ENCODE measurements at places on chromosomes 12 and 14.
A peak's percentile ranks its signal among the peaks of the same experiment; 100 is the strongest.

DNA sequence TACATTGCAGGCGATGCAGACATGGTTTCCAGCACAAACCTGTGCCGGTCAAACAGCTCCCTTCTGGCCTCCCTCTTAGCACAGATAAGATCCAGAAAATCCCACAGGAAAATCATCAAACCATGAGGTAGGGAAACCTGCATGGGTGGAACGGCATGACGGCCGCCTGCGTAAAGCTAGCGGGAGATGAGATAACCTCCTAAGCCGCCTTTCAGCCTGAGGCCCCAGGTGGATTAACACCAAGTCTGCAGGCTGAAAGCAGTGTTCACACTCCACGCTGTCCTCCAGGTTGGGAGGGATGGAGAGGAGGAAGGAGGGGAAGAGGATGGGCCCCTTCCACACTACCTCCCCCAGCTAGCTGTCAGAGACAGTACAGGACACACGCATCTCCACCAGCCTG is 63.8 kb downstream of the TSPAN11 start:
- DNase-seq: no peak

GRCh38 chr14:57831981-57832380 is 33.9 kb downstream of the SLC35F4 start:
- DNase-seq: no peak

DNA sequence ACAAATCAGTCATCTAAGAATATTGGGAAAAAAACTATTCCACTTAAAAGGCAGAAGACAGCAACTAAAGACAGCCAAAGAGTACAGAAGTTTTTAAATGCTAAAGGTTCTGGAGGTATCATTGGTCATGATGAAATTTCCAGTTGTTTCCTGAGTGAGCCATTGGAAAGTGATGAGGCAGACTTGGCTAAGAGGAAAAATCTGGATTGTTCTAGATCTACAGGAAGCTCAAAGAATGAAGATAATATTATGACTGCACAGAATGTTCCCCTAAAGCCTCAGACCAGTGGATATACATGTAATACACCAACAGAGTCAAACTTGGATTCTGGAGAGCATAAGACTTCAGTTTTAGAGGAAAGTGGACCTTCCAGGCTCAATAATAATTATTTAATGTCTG is 22.8 kb downstream of the GALNT4 start:
- no peak for DNase-seq

DNA sequence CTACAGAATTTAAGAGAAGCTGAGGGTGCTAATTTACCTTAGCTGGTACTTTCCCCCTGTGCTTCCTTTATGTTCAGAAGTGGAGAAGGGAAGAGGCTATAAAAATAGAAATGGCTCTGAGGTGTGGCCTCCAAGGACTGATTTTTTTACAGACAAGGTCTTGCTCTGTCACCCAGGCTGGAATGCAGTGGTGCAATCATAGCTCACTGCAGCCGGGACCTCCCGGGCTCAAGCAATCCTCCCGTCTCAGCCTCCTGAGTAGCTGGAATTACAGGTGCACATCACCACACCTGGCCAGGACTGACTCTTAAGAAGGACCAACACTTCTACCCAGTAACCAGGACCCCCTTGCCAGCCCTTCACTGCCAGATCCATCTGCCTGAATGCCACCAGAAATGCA is 23.9 kb upstream of the NAP1L1 start:
- DNase-seq: no peak

- peak; percentile 71 for DNase-seq
These were observed at the start of gene ACACB for GRCh38 chr12:109115758-109116610. ACACB (plus strand) TSS chr12:109116587; CDS start chr12:109139406, 22,819 bp downstream.

GRCh38 chr14:98114122-98114895 is 1157.7 kb downstream of the BCL11B start:
- no peak for DNase-seq

DNA sequence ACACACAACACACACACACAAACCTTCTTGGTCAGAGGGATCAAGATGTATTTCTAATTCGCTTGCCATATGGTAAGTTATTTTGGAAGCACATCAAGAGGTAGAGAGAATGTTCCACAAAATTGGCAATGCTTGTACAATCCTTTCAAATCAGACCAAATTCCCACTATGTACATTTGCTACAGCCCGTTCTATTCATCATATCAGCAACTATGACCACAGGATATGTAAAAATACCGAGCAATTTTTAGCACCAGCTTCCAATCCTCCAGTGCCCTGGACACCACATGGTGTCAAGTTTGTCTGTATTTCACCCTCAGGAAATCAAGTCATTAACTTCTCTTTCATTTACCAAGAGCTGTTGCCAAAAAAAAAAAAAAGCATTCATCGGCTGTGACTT is 21.2 kb downstream of the TBX5 start:
- no peak for DNase-seq

- DNase-seq: no peak
These were observed 29.1 kb downstream of the GABARAPL1 start for GRCh38 chr12:10241727-10242126.

- DNase-seq: no peak
These were observed 466.2 kb upstream of the FOXG1 start for GRCh38 chr14:28300356-28300755.

- DNase-seq: no peak
These were observed 54.9 kb upstream of the USP15 start for GRCh38 chr12:62205346-62205745.

DNA sequence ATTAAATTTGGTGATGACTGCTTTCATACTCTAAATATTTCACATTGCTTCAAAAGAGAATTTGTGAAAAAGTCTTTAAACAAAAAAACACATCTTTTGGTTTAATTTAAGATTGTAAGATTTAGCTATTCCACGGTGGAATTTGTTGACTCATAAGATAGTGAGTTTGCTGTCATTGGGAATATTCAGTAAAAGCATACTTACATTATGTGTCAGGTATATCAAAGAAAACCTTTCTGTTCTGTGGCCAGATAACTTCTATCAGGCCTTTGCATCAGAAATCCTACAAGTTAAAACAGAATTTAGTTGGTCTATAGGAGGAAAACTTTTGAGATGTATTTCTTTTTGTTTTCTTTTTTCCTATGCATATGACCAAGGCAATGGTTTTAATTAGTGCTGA is 148.8 kb upstream of the E2F7 start:
- no peak for DNase-seq

DNA sequence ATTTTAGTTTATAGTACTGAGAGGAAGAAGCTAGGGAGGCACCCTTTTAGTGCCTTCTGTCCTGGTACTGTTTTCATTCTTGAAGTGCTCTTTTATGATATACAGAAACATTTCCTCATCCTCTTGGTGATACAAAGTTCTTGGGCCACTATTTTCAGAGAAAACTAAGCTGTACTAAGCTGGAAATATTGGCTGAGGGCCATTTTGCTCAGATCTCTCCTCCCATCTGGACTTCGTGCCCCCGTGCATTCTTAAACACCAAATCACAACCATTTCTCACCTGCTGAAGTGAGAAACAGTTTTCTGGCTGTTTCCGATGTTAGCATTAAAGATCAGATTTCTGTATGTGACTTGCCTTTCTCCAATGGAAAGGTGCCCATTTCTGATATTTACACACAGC is 158.9 kb downstream of the FBXL14 start:
- no peak for DNase-seq

- DNase-seq: no peak
These were observed 337.0 kb downstream of the IPO8 start for GRCh38 chr12:30358671-30359070.

GRCh38 chr12:128307791-128308190 is 40.8 kb downstream of the TMEM132C start:
- DNase-seq: no peak

- DNase-seq: no peak
These were observed 13.0 kb downstream of the FBXO33 start for GRCh38 chr14:39419272-39419671.

- no peak for DNase-seq
These were observed 9.1 kb upstream of the TDG start for GRCh38 chr12:103956509-103957027.

DNA sequence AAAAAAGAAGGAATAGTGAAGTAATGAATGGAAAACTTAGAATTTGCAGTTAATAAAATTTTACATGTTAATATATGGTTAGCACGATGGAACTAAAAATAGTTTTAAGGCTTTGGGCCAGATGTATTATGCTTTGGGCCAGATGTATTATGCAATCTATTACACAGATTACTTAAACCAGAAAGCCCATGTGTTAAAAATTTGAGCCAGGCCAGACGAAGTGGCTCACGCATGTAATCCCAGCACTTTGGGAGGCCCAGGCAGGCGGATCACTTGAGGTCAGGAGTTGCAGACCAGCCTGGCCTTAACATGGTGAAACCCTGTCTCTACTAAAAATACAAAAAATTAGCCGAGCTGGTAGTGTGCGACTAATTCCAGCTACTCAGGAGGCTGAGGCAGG is 17.2 kb downstream of the IFT81 start:
- DNase-seq: peak; percentile 86

DNA sequence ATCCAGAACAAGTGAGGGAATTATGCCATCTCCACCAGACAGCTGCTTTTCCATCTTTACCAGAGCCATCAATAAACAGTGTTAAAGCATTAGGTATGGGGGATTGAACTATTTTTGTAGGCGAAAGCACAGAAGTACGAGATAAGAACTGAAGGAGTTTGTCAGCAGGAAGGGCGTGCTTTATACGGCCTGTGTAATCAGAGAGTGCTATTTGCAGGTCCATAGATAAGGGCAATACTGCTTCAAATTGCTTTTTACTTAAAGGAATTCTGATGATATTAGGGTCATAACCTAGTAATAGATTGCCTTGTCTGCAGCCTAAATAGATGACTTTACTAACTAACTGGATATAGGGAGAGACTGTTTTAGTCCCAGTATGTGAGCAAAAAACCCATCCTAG is 20.3 kb upstream of the CLEC4E start:
- no peak for DNase-seq

DNA sequence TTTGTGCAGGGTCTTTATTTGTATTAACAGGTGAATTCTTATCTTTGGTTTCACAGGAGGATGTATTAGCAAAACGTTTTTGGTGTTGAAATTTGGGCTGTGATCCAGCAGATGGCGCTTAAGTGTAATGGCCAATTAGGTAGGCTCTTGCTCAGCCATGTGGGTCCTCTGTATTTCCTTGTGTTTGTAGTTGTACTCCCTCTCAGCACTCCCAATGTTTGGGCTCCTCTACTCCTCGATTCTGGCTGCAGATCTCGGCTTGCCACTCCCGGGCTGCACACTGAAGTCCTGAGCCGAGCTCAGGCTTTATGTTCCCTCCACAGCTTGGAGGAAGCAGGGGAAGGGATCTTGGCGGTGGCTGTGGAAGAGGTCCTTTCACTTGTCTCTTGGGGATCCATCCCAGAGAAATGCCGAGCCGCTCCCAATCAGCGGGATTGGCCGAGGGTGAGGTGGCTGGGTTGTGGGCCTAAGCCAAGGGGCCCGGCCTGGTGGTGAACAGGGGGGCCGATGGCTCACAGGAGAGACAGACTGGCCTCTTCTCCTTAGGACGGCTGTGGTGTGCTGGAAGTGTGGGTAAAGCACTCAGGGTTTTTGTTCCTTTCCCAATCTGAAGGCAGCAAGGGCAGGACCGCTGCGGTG is 133.7 kb downstream of the AEBP2 start:
- peak; percentile 71 for DNase-seq

DNA sequence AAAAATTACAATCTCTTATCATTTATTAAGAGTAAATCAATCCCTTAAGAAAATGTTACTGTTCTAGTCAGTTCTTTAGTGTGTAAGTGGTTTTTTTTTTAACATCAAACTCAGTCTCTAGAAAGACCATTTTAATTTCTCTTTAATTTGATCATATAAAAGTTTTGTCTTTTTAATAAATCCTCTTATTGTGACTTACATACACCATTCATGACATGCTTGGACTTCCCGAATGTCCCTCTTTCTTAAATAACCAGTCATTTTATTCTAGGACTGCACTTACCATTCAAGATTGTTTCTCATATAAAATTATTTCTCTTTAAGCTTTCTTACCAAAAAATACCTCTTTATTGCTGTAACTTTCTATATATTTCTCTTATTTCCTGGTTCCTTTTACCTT is 60.8 kb upstream of the EVL start:
- no peak for DNase-seq

- no peak for DNase-seq
These were observed 23.4 kb downstream of the MAP1LC3B2 start for GRCh38 chr12:116582610-116583009.

GRCh38 chr12:26197832-26198231 is 2.5 kb downstream of the SSPN start:
- no peak for DNase-seq

DNA sequence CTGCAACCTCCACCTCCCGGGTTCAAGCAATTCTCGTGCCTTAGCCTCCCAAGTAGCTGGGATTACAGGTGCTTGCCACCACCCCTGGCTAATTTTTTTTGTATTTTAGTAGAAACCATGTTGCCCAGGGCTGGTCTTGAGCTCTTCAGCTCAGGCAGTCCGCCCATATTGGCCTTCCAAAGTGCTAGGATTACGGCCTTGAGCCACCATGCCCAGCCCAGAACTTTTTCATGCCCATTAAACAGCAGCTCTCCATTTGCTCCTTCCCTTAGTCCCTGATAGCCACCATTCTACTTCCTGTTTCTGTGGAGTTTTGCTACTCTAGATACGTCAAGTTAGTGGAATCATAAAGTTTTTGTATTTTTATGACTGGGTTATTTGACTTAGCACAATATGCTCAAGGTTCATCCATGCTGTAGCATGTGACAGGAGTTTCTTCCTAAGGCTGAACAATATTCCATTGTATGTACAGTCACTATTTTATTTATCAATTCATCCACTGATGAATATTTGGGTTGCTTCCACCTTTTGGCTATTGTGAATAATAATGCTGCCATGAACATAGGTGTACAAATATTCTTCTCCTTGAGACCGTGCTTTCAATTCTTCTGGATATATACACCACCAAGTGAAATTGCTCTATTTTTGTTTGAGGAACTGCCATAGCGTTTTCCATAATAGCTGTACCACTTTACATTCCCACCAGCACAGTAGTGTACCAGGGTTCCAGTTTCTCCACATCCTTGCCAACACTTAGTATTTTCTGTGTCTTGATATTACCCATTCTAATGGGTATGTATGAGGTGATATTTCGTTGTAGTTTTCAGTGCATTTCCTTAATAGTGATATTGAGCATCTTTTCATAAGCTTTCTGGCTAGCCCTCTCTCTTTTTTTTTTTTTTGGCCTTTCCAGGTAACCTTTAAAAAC is 15.0 kb downstream of the ATF1 start:
- no peak for DNase-seq

- no peak for DNase-seq
These were observed 54.0 kb upstream of the BBS10 start for GRCh38 chr12:76402259-76402658.

DNA sequence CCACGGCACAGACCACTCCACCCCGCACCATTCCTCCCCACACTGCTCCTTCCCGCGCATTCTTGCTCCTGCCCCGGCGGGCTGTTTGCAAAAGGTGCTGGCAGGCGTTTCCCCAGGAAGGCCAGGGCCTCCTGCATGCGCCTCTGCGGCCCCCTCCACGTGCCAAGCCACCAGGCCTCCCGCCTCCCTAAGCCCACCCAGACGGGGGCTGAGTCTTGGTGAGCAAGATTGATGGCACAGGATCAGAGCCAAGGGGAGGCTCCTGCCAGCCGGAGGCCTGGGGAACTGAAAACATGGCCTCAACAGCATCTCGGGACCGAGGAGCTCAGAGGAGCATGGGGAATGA is 328.3 kb upstream of the DIO3 start:
- DNase-seq: no peak

All from MV-4-11 (cell line).